ENCODE measurements at places on chromosomes 11 and 22.

DNA sequence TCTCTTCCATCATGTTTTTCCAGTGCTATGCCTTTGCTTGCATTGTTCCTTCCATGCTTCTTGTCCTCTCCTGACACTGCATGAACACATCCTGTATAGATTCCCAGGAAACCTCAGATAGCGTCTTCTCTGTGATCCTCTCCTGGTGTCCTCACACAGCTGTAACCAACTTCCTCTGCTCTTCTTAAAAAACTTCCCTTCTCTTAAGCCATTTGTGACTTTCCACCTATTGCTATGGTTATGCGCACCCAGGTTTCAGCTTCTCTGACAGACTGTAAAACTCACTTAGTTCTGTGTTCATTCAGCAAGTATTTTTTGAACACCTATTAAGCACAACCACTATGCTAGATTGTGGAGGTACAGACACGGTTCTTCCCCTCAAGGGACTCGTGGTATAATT lies 5.1 kb upstream of the APLP2 start:
- DNase-seq, result no peak

GRCh38 chr11:57306940-57307565 lies 17.7 kb downstream of the TNKS1BP1 start:
- DNase-seq, result no peak

- DNase-seq, result peak; percentile 95
Observed at GRCh38 chr22:39363751-39364515, 14.1 kb downstream of the SYNGR1 start.

DNA sequence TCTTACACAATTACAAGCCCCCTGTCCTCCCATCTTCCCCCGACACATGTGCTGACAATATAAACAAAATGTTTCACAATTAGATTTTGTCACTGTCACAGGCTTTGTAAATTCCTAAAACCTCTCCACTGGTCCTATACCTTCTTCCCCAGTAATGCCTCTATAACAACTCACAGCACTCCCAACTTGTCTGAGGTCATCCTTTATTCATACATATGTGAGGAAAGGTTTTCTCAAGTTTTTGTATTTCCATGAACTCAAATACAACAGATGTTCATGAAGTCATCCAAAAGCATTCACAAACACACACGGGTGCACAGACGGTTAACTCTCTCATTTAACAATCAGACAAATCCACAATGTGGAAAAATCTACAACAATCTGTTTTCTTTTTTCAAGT lies 1.9 kb downstream of the OR52H1 start:
- no peak for DNase-seq

DNA sequence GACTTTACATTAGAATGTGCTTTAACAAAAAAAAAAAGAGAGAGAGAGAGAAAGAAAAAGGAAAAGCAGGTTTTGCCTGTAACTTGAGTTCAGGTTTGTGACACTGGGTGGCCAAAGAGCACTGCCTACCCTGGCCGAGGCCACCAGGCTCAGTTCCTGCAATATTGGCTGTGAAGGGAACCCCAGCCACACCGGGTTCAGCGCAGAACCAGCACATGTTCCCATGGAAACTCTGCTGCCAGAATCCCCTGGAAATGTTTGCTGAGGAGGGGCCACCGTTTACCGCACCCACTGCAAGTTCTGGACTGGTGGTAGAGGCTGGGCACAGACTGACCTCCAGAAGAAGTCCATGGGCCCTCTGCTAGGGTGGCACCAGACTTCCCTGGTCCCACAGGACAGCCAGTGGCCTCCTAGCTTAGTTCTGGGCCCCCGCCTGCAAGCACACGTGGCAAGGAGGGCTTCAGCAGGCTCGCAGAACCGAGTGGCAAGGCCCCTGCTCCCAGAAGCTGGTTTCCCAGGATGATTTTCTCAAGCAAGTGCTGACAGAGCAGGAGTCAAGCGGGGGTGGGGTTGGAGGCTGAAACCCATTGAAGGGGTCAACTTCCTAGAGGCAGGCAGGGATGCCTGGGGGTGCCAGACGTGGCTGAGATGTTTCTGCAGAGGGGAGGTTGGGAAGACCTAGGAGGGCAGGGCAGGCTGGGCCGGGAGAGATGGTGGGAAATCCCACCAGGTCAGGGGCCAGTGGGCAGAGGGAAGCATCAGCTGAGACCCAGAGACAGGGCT lies 51.2 kb downstream of the NFAM1 start:
- no peak for DNase-seq

DNA sequence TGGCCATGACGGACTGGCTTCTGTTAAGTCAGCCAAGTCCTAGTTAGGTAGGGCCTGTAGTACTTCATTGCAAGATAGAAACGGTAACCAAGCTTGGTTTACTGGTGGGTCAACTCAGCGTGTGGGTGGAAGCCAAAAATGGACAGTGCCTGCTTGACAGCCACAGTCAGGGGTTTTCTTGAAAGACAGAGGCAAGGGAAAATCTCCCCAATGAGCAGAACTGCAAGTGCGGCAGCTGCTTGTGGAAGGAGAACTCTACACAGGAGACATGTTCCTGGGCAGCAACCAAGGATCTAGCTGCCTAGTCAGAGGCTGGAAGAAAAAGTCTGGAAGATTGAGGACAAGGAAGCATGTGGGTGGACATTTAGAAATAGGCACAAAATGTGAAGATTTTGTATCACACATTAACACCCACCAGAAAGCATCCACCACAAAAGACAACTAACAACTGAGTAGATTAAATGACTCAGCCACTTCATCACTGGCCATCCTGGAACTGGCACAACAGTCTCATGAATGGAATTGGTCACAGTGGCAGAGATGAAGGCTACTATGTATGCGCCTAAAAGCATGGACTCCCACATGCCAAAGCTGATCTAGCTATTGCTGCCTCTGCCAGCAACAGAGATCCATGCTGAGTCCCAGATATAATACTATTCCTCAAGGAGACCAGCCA lies 40.9 kb upstream of the SCUBE2 start:
- DNase-seq, result no peak

- no peak for DNase-seq
Observed at GRCh38 chr11:66314561-66315497, 2.0 kb downstream of the CD248 start.

GRCh38 chr11:44311339-44312261 lies 1.7 kb upstream of the ALX4 start:
- no peak for DNase-seq

- no peak for DNase-seq
Observed at GRCh38 chr11:103622296-103622695, 414.1 kb upstream of the DDI1 start.

GRCh38 chr11:78415338-78415737 lies 2.3 kb downstream of the GAB2 start:
- DNase-seq, result no peak

GRCh38 chr11:122746050-122746478 lies 90.5 kb downstream of the UBASH3B start:
- no peak for DNase-seq

GRCh38 chr11:117210620-117211019 lies 11.4 kb downstream of the TAGLN start:
- DNase-seq, result no peak

- DNase-seq, result peak; percentile 19
Observed at GRCh38 chr11:8080674-8081590, at the start of gene TUB. TUB (plus strand) TSS chr11:8081211; CDS start chr11:8081511, 300 bp downstream.

DNA sequence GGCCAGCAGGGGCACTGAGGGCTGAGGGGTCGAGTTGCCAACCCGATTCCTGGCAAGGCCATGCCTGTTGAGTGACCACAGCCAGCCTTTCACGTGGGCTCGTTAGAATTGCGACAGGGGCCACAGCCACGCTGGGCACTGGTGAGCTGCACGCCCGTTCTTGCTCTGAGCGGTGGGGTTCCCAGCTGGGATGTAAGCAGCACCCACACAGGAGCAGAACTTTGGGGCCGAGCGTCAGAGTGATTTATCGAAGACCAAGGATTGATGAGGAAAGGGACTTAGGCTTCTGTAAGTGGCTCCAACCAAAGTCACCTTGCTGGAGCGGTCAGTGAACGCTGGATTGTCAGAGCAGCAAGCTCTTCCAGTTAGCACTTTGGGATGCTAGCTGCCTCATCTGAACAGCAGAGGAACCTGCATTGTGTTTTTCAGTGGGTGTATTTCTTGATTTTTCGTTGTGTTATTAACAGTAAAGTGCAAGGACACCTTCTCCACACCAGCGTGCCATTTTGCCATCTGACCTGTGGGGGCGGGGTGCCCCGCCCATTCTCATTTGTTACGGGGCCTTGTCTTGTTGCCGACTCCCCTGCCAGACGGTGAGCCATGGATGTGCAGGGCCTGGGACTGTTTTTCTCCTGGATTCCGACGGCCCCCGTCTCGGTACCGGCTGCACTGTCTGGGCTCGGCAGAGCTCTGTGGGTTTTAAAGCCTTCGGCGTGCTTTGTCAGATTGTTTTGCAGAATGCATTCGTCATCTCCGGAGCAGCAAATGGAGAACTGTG lies 202.5 kb downstream of the TBC1D22A start:
- no peak for DNase-seq

DNA sequence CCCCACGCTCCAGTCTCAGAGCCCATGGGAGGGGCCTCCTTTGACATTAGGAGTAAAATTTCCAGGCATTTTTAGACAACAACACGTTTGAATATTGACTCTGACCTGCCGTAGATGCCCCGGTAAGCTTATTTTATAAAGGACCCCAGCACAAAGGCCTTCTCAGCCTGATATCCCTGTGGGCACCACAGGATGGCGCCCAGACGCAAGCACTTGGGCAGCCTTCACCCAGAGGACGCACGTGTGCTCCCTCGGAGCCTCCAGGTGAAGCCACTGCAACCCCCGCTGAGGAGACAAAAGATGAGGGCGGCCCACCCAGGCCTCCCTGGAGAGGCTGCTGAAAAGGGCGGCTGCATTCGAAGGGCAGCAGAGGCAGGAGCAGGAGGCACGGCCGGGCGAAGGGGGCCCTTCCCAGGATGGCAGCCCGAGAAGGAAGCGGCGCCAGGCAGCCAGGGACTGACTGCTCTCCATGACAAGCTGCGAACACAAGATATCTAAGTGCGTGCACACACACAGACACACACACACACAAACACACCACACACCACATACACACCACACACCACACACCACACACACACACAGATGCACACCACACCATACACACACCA lies 15.2 kb upstream of the TH start:
- peak; percentile 65 for DNase-seq

DNA sequence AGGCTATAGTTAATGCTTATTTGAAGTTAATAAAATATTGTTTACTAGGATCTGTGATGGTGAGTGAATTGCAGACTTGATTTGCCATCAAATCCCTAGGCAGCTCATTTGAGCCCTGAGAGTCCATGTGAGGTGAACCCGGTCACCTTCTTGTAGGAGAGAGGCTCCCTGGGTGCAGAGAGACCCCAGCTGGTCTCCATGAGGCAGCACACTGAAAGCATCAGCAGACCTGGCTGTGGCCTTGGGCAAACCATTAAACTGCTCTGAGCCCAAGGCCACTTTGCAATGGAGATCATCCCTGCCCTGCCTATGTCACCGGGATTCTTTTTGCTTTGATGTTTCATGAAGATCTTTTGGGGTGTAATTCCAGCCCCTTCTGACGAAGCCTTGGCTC lies 125.2 kb downstream of the MICAL2 start:
- DNase-seq, result peak; percentile 25

DNA sequence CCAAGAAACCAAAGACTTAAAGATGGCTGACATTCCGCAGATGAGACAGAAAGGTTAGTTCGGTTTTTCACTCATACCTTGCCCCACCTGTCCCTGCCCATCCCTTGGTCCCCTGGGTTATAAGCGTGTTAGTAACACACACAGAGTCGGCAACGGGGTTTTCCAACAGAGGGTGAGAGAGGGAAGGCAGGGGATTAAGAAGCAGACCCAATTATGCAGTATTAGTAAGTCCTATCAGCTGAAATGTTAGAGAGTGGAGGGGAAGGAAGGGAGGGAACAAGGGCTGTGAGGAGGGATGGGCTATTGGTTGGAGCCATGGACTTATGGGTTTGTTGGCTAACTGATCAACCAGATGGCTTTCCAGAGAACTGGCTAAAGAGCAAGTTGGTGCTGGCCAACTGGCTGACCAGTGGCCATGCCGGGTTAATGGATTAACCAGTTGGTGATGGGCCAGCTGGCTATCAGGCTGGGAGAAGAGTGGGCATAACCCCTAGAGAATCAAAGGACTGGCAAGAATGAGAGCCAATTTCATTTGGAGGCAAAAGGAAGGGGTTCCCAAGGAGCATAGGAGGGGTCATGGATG lies 45.5 kb downstream of the NRXN2 start:
- DNase-seq, result no peak

DNA sequence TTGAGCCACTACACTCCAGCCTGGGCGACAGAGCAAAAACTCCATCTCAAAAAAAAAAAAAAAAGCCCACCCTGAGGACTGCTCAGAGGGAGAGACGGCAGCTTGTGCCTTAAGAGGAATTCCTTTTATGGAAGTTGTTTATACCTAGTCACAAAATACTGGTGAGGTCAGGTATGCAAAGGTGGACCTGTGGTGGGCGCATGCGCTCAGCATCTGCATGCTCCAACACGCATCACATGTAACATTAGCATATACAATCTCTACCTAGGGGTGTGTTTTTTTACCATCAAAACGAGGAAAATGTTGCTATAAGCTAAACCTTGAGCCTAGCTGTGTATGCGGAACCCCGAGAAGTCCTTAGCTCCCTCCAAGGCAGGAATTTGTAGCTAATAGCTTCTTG lies 6.8 kb upstream of the SART1 start:
- no peak for DNase-seq

GRCh38 chr11:45385844-45386243 lies 99.7 kb upstream of the SYT13 start:
- no peak for DNase-seq

DNA sequence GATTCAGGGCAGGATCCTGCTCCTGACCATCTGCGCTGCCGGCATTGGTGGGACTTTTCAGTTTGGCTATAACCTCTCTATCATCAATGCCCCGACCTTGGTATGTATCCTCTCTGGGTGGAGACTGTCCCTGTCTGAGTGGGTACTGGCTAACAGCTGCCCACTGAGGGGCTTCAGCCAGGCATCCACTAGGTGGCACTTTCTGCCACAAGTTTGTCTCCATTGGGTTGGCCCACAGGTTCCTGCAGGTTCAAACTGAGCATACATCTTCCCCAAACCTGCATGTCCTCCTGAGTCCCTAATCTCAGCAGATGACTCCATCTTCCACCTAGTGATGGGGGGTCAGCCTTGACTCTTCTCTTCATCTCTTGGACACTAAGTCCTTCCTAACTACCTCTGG lies 4.4 kb downstream of the SLC2A11 start:
- no peak for DNase-seq

All from trophoblast cell (in vitro differentiated cells and primary cell).